ENCODE measurements at places on chromosomes 5 and 9.

GRCh38 chr9:109258481-109259302 lies 62.2 kb downstream of the EPB41L4B start:
- no peak for DNase-seq

DNA sequence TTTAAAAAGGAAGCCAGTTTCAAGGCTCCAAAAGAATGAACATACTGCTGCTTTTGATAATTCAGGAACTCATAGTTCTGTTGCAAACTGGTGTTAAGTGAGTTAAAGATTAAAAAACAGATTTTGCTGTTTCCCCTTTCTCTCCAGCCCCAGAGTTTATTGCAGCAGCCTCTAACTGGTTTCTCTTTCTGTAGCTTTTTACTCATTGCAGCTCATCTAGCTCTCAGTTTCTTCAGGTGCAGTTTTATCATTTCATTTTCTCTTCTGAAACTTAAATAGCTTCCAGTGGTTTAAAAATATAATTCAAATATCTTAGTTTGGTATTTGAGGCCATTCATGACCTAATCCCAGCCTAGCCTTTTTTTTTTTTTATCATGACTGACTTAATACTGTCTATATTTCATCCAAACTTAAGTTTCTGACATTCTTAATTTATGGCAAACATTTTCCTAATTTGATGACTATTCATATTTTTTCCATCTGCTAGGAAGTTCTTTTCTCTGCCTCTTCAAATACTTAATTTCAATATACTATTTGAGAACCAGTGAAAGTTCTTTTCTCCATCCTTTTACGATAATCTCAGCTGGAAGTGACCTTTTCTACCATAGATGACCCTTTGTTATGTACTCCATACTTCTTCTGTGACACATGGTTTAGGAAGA lies 252.7 kb upstream of the GRIA1 start:
- DNase-seq: no peak

DNA sequence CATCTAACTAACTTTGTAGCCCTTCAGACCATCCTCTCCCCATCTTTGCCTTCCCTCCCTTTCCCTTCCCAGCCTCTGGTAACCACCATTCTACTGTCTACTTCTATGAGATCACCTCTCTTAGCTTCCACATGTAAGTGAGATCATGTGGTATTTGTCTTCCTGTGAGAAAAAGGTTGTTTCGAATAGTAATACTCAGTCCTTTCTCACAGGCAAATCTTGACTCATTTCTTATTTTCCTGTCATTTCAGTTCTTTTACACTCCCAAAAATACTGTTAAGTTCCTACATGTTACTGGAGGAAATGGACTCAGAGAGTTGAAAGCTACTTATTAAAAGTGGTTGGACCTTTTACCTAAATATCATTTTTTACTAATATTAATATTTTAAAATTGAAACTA lies 82.1 kb downstream of the SLF1 start:
- no peak for DNase-seq

GRCh38 chr9:1320607-1321195 lies 270.5 kb downstream of the DMRT2 start:
- no peak for DNase-seq

DNA sequence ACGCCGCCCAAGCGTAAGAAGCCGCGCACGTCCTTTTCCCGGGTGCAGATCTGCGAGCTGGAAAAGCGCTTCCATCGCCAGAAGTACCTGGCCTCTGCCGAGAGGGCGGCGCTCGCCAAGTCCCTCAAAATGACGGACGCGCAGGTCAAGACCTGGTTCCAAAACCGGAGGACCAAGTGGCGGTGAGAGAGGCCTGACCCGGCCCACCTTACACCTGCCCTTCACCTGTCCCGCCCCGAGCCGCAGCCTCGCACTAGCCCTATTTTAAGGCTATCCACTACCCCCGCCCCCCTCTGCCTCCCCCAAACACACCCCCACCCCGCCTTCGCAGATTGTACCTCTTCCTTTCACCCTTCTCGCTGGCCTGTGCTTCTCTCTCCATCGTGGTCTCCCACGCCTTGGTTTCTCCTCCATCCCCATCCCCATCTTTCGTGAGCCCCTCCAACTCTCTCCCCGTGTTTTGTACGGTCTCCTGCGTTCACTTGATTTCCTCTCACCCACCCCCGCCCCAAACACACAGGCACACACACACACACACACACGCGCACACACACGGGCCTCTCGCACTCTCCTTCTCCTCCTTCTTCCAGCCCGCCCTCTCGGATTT lies 1.3 kb downstream of the TLX3 start:
- no peak for DNase-seq

DNA sequence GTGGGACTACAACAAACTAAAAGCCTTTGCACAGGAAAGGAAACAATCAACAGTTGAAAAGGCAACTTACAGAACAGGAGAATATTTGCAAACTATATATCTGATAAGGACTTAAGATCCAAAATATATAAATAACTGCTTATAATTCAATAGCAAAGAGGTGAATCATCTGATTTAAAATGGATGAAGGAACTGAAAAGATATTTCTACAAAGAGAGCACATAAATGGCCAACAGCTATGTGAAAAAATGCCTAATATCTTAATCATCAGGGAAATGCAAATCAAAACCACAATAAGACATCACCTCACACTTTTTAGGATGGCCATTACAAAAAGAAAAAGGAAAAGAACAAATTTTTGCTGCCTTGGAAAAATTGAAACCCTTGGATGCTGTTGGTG lies 100.4 kb downstream of the LURAP1L start:
- DNase-seq: peak; percentile 7

GRCh38 chr5:62605638-62606037 lies 27.0 kb downstream of the LRRC70 start:
- no peak for DNase-seq

- no peak for DNase-seq
Measured at GRCh38 chr5:66138637-66139317, 5.3 kb upstream of the SREK1 start.

GRCh38 chr9:84871983-84872382 lies 202.5 kb downstream of the NTRK2 start:
- DNase-seq: no peak

GRCh38 chr9:114953959-114954358 lies 23.6 kb upstream of the TNFSF8 start:
- peak; percentile 70 for DNase-seq

DNA sequence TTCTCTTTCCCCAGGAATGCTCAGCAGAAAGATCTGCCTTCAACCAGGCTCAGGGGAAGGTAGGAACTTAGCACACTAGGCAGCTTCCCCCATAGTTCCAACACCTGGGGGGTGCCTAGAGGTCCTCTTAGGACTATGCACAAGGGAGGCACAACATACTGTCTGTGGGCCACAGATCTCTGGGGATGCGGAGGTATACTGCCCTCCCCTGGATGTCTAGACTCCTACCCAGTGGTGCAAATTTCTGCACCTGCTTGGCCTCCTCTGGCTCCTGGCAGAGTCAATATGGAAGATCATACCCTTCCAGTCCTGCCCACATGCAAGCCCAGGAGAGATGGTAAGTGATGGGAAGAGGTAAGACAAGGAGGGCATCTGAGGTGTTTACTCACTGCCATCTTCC lies 247.5 kb upstream of the DAPK1 start:
- no peak for DNase-seq

Measured in HFFc6 (cell line).